ENCODE measurements at places on chromosomes 16 and 17.

GRCh38 chr17:4187076-4187475, 44.1 kb downstream of the CYB5D2 start:
- no peak for ATAC-seq

DNA sequence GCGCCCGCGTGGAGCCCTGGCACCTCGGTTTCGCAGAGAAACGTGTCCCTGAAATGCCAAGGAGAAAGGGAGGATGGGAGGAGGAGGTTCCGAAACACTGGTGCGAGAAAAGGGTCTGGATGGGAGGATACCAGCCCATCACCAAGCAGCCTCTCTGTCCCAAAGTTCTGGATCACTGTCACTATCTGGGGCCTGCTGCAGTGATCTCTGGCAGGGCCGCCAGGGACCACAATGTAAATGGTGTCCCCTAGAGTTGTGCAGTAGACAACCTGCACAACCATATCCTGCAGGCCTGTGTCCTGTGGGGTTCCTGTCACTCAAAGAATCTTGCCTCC, 229.3 kb downstream of the C16orf78 start:
- ATAC-seq: no peak

DNA sequence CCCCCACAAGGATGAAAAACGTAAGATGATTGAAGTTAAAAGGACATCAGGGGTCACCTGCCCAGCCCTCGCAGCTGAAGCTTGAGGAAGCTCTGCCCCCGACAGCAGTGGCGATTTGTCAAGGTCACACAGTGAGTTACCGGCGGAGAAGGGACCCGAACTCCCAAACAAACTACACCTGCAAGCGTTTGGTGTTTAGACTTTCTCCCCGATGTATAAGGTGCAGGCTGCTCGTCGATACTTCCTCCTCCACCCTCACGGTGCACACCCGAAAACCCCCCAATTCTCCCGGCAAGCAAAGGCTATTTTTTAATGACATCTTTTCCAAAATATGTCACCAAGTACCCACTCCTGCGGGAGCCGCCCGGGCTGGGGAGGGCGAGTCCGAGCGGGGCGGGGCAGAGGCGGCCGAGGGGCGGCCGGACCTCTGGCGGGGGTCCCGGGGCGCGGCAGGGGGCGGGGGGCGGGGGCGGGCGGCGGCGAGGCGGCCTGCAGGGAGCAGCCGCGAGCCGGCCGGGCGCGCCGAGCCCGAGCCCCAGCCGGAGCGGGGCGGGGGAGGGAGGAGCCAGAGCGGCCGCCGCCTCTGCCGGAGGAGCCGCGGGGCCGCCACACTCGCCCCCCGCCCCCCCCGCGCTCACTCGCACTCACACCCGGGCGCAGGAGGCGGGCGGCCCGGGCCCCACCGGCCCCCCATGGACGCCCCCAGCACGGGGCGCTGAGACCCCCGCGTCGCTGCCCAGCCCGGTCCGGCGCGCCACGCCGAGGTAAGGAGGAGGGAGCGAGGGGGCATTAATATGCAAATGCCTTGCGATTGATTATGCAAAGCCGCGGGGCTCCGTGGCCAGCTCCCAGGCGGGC, at the start of gene THRA:
TSS of gene THRA (plus strand) at position 637 of the 858 bp plus-strand sequence. CDS start 11,524 bp downstream, outside the sequence.
- ATAC-seq: peak; percentile 91

GRCh38 chr17:80882926-80883685, 108.5 kb upstream of the CHMP6 start:
- ATAC-seq: no peak

- ATAC-seq: peak; percentile 12
These were observed 617 bp downstream of the COASY start for GRCh38 chr17:42562388-42563142.

GRCh38 chr17:64001091-64001579, 3.0 kb downstream of the PRR29 start:
- ATAC-seq: no peak

DNA sequence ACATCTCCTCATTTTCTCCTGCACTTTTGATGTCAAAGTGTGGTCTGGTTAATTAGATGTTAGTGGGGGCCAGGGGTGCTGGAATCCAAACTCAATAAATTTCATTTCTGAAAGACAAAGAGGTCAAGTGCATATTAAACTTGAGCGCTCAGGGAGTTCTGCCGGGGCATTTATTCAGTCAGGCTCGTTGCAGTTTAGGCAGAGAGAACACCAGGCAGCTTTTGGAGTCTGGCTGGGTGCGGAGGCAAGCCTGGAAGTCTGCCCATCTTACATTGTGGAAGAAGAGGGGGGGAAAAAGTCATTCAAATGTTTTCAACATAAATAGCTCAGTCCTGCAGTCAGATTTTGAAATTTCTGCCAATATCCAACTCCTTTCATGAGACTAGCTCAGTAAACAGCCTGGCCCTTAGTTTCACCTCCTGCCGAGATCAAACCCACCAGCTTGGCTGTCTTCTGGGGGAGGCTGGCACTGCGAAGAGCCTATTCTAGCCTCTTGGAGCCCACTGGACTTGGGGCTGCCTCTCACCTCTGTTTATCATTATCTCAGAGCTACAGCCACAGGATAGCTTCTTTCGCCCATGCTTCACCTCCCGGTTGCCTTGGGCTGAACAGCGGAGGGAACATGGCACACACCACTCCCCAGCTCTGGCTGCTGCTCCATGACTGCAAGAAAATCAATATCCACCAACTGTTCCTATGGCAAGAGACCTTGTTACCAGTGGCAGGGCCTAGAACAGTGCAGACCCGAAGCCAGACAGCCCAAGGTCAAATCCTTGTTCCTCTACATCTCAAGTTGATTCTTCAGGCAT, 177.4 kb upstream of the CDH5 start:
- no peak for ATAC-seq

DNA sequence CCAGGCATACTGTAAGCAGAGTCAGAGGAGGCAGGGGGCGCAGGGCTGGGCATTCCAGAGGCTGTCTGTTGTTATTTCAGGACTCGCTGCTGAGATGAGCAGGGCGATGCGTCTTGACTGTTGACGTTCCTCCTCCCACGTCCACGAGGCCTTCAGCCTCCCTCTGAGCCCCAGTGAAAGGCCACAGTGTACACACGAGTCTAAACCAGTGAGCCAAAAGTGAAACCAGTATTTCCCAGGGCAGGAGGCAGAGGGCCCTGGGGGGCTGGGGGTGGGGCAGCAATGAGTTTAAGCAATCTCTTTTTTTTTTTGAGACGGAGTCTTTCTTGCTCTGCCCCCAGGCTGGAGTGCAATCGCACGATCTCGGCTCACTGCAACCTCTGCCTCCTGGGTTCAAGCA, 21.5 kb downstream of the SMTNL2 start:
- no peak for ATAC-seq

- no peak for ATAC-seq
These were observed 99.1 kb upstream of the CCL2 start for GRCh38 chr17:34155947-34156346.
